ENCODE measurements at places on chromosomes 13 and 19.

DNA sequence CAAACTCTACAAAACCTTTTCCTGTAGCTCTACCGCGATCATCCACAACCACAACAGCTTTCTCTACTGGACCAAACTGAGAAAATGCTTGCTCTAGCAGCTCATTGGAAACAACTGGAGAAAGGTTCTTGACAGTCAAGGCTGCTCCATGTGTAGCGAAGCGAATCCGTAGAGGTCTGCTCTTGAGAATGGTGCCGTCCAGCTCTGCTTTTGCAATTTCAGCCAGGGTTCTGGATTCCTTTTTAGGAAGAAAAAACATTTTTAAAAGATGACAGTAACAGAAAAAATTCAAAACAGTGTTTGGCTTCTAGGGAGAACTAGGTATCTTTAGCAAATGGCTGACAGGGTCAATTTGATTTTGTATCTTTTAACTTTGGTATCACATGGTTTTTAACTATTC, 10.4 kb downstream of the PSPC1 start:
- no peak for DNase-seq

DNA sequence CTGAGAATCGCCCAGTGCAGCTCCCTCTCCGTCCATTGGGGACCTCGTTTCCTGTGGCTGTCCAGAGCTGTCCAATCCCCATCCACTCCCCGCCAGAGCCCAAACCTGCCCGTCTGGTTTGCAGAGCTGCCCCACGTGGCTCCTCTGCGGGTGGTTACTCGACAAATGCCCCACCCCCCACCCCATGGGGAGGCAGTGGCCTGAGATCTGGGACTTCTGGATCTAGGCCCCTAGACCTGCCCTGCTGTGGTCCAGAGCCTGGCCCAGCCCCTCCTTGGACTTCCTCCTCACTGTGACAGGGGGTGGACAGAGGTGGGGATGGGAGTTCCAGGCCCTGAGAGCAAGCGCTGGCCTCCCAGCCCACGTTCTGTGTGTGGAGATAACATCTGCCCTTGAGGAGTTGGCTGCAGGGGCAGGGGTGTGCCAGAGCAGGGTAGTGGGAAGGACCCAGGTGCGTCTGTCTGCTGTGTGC, 29.1 kb downstream of the PAK4 start:
- no peak for DNase-seq

GRCh38 chr13:71797517-71797916, 69.5 kb downstream of the DACH1 start:
- no peak for DNase-seq

- DNase-seq, result no peak
Measured at GRCh38 chr19:10418485-10419199, 1.7 kb upstream of the PDE4A start.

DNA sequence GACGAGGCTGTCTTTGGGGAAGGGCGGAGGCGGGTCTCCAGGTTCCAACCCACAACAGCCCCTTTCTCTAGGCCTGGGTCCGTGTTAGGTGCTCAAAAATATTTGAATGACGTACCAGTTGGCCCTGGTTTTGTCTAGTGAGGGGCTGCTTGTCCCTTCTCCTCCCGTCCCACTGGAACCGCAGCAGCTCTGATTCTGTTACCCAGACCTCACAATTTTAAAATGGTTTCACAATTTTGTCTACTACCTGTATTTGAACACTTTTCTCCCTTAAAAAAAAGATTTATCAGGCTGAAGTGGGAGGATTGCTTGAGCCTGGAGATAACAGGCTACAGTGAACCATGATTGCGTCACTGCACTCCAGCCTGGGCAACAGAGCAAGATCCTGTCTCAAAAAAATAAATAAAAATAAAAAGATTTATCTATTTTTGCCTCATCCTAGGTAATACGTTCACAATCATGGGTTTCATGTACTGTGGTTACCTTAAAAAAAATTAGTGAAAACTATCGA, 1.3 kb upstream of the IRF2BP1 start:
- DNase-seq, result no peak

DNA sequence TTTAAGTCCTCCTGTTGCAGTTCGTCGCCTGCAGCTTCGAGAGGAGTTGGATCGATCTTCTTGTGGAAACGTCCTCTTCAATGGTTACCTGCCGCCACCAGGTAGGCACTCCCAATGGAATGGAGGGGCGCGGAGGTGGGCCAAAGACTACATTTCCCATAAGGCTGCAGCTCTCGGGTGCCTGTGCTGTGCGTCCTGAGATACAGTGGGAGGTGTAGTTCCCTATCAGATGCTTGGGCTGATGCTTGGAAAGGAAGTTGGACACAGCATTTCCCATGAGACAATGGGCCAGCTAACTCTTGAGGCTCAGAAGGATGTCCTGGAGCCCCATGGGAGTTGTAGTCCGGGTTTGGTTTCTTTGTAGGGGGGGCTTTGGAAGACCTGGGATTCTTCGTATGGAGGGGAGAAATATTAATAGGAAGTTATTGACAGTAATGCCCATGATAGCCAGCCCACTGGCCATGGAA, 1.8 kb downstream of the SHKBP1 start:
- DNase-seq, result no peak

- DNase-seq, result no peak
Measured at GRCh38 chr13:98190889-98191444, 13.9 kb upstream of the RNF113B start.

DNA sequence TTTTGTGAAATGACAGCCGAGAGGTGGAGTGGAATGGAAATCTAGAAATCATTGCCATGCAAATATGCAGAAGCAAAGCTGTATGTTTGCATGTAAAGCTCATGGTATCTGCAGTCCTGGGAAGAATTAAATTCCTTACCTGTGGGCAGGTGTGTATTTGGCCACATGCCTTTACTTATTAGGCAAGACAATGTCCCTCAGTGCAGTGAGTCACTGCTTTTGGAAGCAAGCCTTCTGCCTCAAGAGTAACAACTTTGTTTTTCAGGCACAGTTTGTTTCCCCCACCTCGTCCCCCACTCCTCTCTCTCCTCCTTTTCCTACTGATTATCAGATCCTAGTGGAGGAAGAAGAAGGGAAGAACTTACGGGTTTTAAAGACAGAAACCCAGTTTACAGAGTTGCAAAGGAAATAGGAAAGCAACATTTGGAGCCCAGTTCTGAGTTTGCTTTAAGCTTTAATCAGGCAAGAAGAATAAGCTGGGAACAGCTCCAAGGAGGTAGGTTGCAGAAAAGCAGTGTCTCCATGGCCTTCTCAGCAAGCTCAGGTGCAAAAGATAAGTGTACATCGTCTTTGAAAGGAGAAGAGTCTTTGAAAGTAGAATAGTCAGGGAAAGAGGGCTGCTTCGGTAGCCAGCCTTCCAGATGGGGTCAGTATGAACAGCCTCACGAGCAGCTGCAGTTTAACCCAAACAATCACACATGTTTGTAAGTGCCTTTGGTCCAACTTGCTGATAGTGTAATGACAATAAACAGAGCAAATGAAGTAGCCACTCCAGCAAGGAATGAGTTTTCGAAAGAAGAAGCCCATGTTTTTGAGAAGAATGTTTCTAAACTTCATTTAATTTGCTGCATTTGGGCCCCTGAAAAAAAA, 190.1 kb downstream of the KLF5 start:
- peak; percentile 26 for DNase-seq
